ENCODE measurements at places on chromosomes 12 and 14.

GRCh38 chr12:63841571-63841970 is 2.9 kb upstream of the SRGAP1 start:
- DNase-seq, result no peak

- no peak for DNase-seq
Observed at GRCh38 chr14:29446971-29447370, 480.7 kb downstream of the PRKD1 start.

DNA sequence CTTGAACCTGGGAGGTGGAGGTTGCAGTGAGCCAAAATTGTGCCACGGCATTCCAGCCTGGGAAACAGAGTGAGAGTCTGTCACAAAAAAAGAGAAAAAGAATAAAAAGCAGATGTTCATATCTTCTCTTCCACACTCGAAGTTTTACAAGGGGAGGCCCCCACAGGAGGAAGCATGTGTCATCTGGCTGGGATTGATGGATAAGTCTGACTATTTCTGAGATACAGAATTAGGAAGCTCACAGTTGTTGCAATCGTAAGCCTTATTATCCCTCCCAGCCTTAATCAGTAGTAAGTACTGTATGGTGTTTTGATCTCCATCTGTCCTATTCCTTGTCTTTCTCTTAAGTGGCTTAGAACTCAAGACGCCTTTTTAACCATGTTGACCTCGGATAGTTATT is 31.9 kb upstream of the RASSF8 start:
- no peak for DNase-seq

DNA sequence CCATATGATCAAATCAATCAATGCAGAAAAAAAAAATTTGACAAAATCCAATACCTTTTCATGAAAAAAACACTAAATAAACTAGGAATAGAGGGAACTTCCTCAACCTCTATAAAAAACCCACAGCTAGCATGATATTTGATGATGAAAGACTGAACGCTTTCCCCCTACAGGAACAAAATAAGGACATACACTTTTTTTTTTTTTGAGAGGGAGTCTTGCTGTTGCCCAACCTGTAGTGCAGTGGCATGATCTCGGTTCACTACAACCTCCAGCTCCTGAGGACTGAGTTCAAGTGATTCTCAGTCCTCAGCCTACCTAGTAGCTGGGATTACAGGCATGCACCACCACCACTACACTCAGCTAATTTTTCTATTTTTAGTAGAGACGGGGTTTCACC is 17.9 kb upstream of the CAMKK2 start:
- DNase-seq, result no peak

- peak; percentile 56 for DNase-seq
Observed at GRCh38 chr12:122226366-122227125, 694 bp upstream of the DIABLO start.

- DNase-seq, result no peak
Observed at GRCh38 chr14:60339571-60339970, 90.5 kb downstream of the PPM1A start.

- no peak for DNase-seq
Observed at GRCh38 chr14:97916669-97917568, 1119.7 kb downstream of the VRK1 start.

DNA sequence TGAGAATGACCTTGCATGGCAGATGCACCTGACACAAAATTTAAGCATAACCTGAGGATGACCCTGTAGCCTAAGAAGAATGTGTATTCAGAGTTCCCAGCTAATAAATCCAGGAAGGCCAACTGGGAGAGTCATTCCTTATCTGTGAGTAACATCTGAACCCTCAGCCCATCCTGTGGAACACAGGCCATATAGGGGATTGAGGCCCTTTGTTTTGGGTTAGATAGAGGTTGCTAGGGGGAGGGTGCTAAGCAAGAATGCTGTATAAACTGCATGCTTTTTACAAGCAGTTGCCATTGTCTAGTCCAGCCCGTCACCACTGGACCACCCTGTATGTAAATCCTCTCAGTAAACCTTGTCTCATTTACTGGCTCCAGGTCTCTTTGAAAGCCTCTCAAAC is 77.0 kb downstream of the BICD1 start:
- no peak for DNase-seq

DNA sequence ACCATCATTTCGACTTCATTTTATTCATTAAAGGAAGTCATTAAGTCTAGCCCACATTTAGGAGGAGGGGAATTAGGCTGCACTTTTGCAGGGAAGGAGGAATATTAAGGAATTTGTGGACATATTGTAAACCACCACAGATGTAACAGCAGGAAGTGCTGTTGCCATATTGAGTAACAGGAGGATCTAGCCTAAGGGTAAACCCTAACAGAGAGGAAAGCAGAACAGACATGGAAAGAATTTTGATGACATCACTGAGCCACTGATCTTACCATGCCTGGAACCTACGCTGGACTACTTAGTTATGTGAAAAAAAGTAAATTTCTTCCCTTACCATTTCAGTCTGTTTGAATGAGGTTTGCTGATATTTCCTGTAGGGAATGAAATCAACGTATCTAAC is 100.7 kb upstream of the ATF7IP start:
- DNase-seq, result no peak

DNA sequence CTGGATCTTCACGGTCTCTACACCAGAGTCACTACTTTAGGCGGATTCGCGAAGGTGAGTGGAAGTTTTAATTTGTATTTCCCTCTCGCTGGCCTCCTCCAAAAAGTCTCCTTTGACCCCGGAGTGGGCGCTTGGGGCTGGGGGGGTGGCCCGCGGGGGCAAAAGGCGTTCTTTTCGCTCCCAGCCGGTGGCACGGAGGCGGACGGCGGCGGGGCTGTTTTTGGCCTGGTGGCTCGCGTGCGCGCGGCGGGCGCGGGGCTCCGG is 510 bp downstream of the ARID2 start:
- no peak for DNase-seq

- DNase-seq, result no peak
Observed at GRCh38 chr14:71371711-71372396, 464.6 kb downstream of the PCNX1 start.

DNA sequence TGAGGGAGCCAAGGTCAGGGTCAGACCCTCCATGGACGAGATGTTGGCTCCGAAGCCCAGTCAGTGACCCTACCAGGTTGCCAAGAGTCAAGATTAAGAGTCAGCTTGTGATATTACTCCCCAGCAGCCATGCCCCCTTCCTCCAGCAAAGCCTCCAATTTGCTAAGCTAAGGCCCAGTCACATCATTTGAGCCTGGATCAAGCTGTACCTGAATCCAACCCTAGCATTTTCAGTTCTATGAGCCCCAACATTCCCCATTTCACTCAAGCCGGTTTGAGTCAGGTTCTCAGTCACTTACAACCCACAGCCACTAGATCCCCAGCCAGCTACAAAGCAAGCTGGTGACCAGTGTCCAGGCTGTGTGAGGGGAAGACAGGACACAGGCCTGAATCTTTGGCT is 49.9 kb downstream of the SCARB1 start:
- no peak for DNase-seq

DNA sequence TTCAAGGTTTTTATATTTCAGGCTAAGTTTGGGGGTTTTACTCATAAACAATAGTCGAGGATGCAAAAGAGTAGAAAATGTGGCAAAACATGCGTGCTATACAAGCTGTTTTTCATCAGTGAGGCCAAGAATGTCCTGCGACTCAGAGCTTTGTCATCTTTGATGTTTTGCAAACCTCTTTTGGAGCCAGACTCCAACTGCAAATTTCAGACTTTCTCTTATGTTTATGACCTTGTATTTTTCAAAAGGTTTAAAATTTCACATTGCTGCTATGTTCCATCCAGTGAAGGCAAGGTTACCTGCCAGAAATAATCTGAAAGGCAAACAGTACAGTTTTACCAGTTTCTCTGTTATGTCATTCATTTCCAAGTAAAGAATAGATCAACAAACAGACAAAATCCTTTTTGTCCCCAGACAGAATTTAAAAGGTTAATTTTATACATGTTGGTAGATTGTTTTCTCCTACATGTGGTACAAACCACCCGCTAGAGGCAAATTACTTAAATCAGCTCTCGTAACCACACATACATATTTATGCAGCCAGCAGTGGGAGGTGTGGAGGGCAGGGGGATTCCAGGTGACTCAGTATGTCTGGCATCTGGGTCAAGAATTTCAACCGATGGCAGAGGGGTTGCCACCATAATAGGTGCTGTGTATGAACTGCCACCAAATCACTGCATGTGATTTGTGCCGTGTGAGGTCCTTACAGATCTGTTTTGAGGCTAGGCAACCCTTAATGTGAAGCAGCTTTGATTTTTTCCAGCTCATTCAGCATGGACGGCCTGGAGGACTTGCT is 119.8 kb upstream of the CPM start:
- no peak for DNase-seq

GRCh38 chr12:32444895-32445294 is 45.5 kb downstream of the FGD4 start:
- DNase-seq, result peak; percentile 20

DNA sequence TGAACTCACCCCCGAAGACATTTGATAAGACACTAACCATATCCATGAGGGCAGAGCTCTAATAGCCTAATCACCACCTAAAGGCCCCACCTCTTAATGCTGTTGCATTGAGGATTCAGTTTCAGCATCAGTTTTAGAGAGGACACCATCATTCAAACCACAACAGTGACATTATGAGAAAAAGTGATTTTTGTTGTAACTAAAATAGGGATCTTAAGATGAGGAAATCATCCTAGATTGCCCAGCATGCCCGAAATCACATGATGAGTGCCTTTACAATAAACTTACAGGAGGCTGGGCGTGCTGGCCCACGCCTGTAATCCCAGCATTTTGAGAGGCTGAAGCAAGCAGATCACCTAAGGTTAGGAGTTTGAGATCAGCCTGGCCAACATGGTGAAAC is 9.7 kb upstream of the GLT1D1 start:
- no peak for DNase-seq

- DNase-seq, result no peak
Observed at GRCh38 chr14:99360774-99361595, 89.0 kb upstream of the BCL11B start.

- no peak for DNase-seq
Observed at GRCh38 chr12:101763246-101763931, 24.1 kb upstream of the SYCP3 start.

DNA sequence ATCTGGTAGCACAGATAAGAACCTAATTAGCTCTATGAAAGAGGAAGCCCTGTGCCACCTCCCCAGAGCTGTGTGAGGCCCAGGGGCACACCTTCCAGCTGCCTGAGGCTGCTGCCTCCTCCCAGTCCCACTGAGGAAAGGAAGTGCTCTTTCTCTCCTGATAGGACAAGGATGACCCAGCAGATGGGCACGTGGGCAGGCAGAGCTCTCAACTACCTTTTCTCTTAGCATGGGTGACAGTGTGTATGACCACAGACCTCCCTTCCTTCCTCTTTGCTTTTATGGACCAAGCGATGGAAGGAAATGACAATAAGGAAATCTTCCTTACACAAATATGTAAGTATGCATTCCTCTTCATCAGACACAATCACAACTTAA is 127.6 kb upstream of the AMIGO2 start:
- DNase-seq, result no peak

DNA sequence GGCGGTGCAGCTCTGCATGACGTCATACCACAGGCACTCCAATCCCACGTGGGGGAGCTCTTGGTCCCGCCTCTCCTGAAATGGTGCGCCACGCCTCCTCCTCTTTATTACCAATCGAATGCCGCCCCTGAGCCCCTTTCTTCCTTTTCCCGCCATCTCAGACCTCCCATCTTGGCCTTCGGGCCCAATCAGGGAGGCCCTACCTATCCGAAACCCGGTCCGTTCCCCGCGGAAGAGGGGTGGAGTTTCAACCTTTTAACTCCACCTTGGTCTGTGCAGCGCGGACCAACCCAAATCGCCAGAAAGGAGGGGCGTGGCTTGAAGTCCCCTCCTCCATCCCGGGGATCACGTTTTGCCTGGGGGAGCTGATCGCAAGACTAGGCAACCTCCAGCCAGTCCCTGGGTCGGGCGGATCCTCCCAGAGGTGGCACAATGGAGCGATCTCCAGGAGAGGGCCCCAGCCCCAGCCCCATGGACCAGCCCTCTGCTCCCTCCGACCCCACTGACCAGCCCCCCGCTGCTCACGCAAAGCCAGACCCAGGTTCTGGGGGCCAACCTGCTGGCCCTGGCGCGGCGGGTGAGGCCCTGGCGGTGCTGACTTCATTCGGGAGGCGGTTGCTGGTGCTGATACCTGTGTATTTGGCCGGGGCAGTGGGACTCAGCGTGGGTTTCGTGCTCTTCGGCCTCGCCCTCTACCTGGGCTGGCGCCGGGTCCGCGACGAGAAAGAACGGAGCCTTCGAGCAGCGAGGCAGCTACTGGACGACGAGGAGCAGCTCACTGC is at the start of gene ESYT1:
TSS of gene ESYT1 (plus strand) at position 380 of the 782 bp plus-strand sequence. CDS start at position 433, 53 bp downstream.
- peak; percentile 99 for DNase-seq

- DNase-seq, result peak; percentile 56
Observed at GRCh38 chr12:6943389-6943721, 261 bp upstream of the RNU7-1 start.

DNA sequence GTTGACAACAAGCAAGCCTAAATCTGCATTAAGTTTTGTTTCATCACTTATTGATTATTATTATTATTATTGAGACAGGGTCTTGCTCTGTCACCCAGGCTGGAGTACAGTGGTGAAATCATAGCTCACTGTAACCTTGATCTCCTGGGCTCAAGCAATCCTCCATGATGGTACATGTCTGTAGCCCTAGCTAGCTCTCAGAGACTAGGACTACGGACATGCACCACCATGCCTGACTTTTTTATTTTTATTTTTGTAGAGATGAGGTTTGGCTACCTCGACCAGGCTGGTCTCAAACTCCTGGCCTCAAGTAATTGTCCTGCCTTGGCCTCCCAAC is 35.7 kb upstream of the STK38L start:
- no peak for DNase-seq

GRCh38 chr14:99436247-99437180 is 44.1 kb downstream of the SETD3 start:
- DNase-seq, result no peak

- peak; percentile 39 for DNase-seq
Observed at GRCh38 chr14:92456215-92457015, 57.2 kb upstream of the RIN3 start.

GRCh38 chr12:69932676-69933552 is 107.9 kb downstream of the MYRFL start:
- DNase-seq, result no peak

DNA sequence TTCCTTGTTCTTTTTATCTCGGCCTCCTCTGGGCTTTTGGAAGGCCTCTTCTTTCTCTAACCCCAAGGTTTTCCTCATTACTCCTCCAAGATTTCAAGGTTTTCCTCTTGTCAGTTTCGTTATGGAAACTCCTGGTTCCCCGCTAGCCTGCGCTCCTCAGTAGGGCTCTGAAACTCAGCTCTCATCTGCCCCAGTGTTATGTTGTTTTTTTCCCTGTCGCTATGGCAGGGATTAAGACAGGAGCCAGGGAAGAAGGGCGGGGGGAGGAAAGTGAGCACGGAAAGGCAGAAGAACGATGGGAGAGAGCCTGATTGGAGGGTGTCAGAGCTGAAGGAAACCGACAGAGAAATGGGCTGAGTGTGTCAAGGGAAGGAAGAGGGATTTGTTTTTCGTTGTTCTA is 26.5 kb upstream of the JDP2 start:
- DNase-seq, result no peak

- DNase-seq, result no peak
Observed at GRCh38 chr14:104403421-104404220, 175.9 kb upstream of the C14orf180 start.

GRCh38 chr12:131129839-131130238 is 176.1 kb downstream of the ADGRD1 start:
- DNase-seq, result no peak

Data from SHP77 (cell line).